Fibroblast of skin of back (primary cell): ENCODE measurements at places on chromosomes 7 and 10.

- DNase-seq: no peak
Measured at GRCh38 chr7:1211611-1212010, 21.1 kb upstream of the UNCX start.

- no peak for DNase-seq
Measured at GRCh38 chr7:142808461-142808801, 37.7 kb downstream of the PRSS2 start.

DNA sequence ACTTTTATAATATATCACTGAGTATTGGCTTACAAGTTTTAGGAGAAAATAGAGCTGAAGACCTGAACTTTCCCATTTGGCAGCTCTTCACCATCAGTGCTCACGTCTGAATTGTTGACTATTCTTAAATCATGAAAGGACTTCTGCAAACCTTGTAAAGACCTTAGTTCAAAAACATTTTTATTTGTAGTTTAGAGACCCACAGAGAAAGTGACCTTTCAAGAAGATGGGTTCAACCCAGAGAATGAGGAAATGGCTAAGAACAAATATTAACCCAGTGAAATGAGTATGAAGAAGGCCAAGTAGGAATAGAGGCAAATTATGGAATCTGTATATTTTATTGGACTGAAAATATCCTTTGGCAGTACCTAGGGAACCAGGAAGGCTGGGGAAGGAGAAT, 1151.1 kb downstream of the GATA3 start:
- DNase-seq: no peak

DNA sequence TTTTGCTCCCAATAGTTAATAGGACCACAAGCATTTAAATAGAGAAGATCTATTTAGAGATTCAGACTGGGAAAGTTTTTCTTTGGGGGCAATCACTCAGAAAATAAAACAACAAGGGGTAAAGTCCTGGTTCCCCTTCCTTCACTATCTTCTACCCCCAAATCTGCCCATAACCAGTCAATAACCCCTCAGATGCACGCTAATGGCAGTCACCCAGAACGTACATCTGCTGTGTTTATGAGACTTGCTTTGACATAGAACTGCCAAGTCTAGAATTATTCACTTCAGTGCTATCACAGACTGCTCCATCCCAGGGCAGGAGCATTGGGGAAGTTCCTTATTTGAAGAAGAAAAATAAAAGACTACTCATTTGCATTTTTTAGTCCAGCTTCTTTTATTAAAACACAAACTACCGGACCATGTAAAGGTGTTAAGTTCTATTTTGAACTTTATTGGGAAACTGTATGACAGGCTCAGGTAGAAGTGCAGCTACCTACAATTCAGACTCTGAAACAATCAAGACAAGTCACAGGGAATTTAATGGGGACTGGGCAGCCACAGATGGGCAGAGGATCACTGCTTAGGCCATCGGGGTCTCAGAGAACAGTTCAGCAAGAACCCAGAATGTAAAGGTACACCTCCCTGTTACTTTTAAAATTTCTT, 38.4 kb downstream of the ANK3 start:
- DNase-seq: no peak

DNA sequence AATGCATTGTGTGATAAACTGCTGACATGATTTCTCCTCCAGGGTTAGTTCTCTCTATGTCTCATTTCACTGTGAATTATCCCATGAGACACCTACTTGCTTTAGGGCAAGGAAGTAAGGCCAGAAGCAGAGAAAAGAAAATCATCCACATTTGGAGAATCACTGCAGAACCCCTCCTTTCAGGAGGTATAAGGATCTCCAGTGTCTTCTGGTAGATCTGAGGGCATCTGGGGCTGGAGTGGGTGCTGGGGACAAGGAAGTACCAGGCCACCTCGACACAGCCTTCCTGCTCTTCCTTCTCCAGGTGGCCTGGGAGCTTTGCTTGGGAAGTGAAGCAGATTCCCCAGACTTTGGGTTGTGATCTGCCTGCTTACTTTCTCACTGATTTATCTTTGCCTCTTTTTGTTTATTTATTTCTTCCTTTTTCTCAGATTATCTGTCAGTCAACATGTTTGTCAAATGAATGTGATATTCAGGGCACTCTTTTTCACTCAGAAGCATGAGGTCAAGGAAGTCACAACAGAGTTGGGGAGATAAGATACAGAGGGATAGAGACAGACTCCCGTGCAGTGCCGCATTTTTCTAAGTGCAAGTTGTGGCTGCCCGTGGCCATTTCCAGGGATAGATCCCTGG, 12.4 kb upstream of the CAMK2G start:
- DNase-seq: no peak

GRCh38 chr10:67959839-67960476, 75.5 kb downstream of the SIRT1 start:
- no peak for DNase-seq
